ENCODE measurements at places on chromosomes 2 and 18.

DNA sequence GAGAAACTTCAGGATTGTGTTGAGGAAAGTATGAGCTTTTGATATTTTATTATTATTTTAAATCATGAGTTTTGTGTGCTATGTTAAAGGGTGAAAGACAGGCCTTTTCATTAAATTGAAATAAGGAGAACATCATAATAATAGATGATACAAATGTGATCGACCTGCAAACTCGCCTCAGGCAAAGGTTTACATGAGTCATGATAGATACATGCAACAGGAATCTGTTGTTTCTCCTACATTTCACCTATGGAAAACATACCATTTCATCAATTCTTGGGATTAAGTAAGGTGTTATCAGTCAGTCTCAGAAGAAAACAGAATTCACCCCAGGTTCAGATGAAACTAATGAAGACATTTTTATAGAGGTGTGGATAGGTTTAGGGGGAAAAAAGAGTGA is 1992.5 kb upstream of the PIK3C3 start:
- no peak for DNase-seq

GRCh38 chr2:25400576-25401216 is 59.0 kb upstream of the DNMT3A start:
- DNase-seq: no peak

GRCh38 chr2:149858216-149858615 is 270.6 kb upstream of the MMADHC start:
- no peak for DNase-seq

- DNase-seq: no peak
These were observed 147.4 kb downstream of the CERS6 start for GRCh38 chr2:168603439-168603961.

GRCh38 chr2:238900511-238900910 is 52.6 kb downstream of the TWIST2 start:
- DNase-seq: no peak

GRCh38 chr2:142188562-142188961 is 57.7 kb upstream of the LRP1B start:
- DNase-seq: no peak

DNA sequence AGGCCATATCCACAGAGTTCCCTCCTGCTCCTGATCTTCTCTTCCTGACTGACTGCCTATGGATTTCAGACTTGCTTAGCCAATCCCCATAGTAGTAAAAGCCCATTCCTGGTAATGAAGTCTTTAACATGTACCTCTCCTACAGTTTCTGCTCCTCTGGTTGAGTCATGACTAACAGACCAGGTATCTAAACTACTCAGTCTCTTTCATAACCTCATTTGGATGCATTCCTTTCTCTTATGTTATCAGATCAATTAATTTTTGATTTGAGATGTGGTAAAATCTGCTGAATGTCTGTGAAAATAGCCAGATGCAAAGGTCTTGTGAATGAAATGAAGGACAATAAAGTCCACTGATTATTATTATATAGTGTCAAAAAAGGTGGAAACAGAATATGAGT is 198.0 kb downstream of the NBAS start:
- DNase-seq: no peak

DNA sequence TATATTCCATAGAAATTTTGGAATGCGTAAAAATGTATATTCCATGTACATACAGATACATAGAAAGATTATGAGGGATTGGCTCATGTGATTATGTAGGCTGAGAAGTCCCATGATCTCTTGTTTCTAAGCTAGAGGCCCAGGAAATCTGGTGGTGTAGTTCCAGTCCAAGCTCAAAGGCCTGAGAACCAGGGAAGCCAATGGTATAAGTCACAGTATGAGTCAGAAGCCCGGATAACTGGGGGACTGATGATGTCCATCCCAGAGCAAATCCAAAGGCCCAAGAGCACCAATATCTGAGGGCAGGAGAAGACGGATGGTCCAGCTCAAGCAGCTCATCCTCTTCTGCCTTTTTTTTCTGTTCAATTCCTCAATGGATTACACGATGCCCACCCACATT is 385.0 kb upstream of the KLHL29 start:
- DNase-seq: no peak

DNA sequence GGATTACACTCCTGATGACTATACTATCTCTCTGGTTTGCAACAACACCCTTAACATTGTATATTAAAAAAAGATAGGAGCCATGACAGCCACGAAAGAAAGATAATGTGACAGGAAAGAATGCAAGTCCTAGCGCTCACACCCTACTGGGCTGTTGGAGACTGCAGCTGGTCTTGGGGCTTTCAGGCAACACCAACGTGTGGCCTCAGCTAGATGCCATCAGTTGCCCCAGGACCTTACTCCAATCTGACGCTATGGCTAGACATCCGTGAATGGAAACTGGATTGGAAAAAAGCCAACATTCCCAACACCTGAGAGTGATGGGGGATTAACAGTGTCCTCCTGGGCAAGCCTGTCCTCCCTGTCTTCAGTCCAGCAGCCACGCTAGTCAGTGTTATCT is 357.4 kb upstream of the GULP1 start:
- DNase-seq: no peak

- no peak for DNase-seq
These were observed 354.6 kb downstream of the FSIP2 start for GRCh38 chr2:186093174-186093573.

GRCh38 chr2:211161236-211161635 is 604.8 kb downstream of the CPS1 start:
- no peak for DNase-seq

- DNase-seq: no peak
These were observed 67.0 kb downstream of the SFXN5 start for GRCh38 chr2:73004466-73004865.

- no peak for DNase-seq
These were observed 132.8 kb upstream of the PDE1A start for GRCh38 chr2:182559623-182560022.

DNA sequence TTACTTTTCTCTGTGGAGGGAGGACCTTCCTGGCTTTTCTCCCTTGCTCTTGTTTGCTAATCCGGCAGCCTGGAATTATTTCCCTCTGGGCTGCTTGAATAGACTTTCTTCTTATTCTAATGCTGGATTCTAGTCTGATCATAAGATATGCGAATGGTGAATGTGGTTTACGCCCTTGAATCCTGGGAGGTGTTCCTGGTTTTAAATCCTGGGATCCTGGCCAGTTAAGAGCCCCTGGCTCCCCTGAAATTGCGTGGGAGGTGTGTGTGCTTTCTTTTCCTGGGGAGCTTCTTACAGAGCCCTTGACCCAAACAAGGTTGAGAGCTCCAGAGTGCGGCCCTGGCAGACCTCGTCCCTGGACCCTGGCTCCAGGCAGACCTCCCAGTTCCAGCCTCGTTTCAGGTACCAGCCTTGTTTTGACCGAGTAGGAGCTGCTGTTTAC is 2.8 kb downstream of the SH3BP4 start:
- DNase-seq: no peak

GRCh38 chr18:22558945-22559385 is 141.2 kb upstream of the CTAGE1 start:
- no peak for DNase-seq

- no peak for DNase-seq
These were observed 79.8 kb upstream of the CAVIN2 start for GRCh38 chr2:191926671-191927070.

DNA sequence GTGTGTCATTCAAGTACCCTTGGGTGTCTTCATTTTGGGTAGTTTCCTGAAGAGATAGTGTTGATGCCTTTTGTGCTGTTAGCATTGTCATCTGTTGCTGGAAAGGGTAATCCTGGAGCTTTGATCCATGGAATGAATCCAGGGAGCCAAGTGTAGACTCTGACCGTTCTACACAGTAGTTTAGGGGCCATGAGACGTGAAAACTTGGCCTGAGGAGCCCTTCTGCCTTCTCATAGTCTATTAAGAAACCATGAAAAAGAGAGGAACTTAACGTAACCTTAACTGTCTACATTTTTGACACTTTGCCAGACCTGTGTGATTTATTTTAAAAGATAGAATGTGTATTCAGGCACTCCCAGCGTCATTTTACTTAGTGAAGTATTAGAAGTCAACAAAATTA is 194.0 kb downstream of the BABAM2 start:
- no peak for DNase-seq

DNA sequence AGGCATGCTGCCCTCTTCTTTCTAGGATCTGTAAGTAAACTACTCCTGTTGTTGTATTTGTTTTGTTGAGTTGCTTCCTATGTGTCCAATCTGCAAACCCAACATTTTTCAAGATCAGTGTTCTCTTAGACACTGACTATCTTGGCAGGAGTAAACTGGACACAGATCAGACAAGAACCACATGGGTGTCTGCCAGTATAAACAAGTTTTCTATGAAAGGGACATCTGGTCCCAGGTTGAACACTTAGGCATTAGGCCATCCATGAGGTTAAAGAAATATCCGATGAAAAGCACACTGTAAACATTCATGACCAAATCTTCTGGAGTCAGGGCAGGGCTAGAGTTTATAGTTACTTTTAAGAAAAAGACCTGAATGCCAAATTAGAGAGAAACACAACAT is 441.8 kb downstream of the NYAP2 start:
- no peak for DNase-seq

- no peak for DNase-seq
These were observed 115.7 kb downstream of the ACOXL start for GRCh38 chr2:110848071-110848470.

GRCh38 chr2:165857876-165858275 is 63.8 kb upstream of the GALNT3 start:
- no peak for DNase-seq

DNA sequence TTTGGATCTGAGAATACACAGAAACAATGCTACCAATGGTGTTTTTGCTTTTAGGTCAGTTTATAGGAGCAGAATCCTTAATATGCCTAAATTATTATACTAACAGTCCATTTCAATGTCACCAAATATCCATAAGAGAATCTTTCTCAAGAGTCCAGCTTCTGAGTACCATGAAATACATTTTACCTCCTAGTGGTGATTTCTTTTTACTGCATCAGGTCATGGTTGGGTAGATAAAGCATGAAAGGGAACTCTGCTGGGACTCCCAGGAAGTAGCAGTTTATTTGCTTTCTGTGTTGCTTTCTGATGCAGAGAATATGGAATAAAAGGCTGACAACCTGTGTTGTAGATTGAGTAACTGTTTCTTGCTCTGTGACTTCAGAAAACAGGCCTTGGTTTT is 115.6 kb downstream of the PPP1R1C start:
- DNase-seq: no peak

GRCh38 chr18:58653814-58654509 is 17.3 kb upstream of the MALT1 start:
- DNase-seq: no peak

DNA sequence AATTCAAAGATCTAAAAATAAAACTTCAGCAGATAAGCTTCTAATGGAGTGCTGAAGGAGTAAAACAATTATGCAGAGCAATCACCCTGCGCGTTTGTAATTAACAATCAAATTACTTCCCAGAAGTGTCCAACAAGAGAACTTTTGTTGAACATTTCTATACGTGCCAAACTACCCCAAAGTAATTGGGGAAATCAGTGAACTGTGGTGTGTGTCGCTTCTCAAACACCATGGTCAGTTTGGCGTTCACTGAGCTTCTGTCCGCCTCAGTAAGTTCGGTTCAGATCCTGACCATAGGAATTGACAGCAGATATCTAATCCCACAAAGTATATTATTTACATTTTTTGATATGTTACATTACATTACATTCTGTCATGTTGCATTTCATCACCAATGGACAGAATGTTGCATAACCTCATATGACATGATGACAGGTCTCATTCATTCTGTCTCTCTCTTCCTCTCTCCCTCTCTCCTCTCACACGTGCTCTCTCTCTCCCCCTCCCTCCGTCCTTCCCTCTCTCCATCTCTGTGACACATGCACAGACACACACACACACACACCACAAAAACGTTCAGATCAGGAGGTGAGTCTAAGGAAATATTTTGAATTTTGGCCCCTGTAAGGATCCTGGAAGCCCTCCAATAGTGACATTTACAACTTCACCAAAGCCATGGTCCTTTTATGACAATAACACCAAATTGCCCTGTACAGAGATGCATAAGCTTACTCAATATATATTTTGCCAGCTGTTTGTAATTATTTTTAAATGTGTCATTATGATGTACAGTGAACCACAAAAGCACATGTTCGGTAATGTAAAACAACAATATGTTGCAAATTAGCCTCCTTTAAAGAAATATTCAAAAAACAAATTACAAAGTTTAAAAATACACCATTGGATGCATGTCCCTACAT is 269.2 kb downstream of the FIGN start:
- DNase-seq: no peak

- DNase-seq: no peak
These were observed 133.1 kb downstream of the TXNL1 start for GRCh38 chr18:56505293-56505692.

GRCh38 chr2:130807659-130808385 is 28.9 kb upstream of the ARHGEF4 start:
- DNase-seq: no peak

DNA sequence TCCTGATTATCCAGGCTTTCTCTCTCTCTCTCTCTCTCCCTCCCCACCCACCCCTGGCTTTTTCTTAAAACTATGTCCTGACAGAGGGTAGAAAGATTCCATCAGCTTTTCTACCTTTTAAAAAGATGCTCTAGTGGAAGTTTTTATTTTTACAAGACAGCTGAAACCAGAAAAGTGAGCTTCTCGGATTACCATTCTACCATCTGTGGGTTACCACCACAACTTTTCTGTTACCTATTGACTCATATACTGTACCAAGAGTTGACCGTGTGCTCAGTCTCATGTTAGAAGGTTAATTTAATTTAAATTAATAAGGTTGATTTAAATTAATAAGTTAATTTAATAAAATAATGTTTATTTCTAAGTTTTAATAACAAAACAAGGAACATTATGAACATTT is 137.6 kb downstream of the UPP2 start:
- DNase-seq: no peak

- no peak for DNase-seq
These were observed 18.2 kb downstream of the RPL37A start for GRCh38 chr2:216516730-216517350.

DNA sequence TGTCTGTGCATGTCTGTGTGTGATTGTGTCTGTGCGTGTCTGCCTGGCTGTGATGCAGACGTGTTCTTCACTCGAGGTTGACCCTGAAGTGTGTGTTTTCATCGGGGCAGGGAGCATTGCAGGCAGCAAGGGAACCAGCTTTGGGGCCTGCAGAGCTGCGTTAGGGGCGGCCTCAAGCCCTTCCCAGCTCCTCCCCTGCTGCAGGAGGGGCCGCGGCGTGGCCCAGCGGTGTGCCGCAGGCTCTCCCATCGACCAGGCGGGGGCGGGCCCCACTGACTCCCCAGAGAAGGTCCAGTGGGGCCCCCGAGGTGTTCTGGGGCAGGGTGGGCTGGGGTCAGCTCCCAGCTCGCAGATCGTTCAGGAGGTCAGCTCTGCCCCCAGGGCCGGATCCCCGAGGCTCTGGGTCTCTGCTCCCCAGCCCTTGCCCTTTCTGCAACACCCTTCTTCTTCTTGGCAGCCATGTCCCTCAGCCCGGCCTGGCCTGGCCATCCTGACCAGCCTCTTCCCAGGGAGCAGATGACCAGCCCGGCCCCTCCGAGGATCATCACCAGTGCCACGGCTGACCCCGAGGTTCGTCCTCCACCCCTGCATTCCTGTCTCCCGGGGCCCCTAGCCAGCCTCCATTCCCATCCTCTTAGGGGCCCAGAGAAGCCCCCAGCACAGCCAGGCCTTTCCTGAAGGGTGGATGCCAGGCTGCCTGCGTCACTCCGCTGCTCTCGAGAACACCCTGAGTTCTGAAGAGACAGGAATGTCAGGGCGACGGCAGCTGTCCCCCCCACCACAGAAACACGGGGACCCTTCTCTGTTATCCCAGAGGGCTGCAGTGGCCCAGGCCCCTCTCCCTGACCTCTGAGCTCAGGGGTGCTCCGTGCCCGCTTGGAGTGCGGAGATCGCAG is 11.1 kb upstream of the KLHL30 start:
- no peak for DNase-seq

- no peak for DNase-seq
These were observed 416.6 kb downstream of the TMX3 start for GRCh38 chr18:68298330-68298729.

- DNase-seq: no peak
These were observed 33.8 kb downstream of the HS1BP3 start for GRCh38 chr2:20617081-20617575.
